ENCODE measurements at places on chromosomes 2 and 18.

- no peak for DNase-seq
These were observed 47.8 kb downstream of the CYP27C1 start for GRCh38 chr2:127172306-127172705.

- DNase-seq, result peak; percentile 42
These were observed 868 bp downstream of the INO80D start for GRCh38 chr2:206084870-206085741.

GRCh38 chr2:215773728-215774127, 239.6 kb downstream of the MREG start:
- DNase-seq, result no peak

GRCh38 chr2:38122344-38122743, 46.4 kb upstream of the CYP1B1 start:
- no peak for DNase-seq

DNA sequence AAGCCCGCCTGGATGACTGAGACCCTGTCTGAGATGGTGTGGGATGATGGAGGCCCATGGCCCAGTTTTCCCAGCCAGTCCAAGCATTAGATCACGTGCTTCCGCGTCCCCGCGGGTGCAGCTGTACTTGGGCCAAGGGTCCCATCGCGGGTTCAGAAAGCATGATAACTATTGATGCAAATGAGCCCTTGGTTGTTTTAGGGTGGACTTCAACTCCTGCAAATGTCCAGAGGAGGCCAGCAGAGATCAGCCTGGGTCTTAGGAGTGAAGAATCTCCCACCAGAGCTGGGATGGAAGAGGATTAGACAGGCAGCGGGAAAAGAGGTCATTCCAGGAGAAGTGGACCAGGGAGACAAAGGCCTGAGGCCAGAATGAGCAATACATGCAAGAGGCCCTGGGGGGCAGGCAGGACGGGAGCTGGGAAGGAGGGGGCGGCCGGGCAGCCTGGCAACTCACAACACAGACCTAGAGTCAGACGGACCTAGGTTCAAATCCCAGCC, 89.9 kb upstream of the TMEM247 start:
- no peak for DNase-seq

- DNase-seq, result no peak
These were observed 3.4 kb downstream of the C2orf80 start for GRCh38 chr2:208186465-208186864.
